Non-pigmented ciliary epithelial cell (primary cell): ENCODE measurements at places on chromosomes 2 and 18.

DNA sequence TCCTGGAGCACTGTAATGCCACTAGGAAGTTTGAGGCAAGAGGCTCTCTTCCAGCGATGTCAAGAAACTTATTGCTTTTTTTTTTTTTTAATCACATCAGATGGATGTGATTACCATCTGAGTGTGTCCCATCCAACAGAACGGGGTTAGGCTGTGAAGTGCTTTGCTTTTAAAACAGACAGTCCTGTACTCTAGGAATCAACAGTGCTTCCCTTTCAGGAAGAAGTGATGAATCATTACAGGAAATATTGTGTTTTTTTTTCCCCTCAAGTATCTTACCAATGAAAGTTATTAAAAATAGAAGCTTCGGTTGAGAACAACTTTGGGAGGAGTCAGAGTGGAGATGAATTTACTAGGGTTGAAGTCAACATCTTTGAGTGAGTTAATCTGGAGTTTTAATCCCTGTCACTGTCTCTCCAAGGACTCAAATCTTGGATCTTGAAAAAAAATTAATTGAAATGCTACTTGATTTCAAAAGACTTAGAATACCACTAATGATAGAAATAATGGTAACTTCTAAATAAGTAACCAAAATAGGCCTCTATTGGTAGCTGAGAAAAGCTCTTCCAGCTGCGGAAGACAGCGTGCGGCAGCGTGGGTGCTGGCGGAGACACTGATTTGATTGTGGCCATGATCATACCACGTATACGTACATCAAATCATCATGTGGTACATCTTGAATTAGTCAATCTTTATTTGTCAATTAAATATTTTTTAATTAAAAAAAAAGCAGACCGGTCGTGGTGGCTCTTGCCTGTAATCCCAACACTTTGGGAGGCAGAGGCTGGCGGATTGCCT lies 45.5 kb downstream of the GATA6 start:
- no peak for DNase-seq

GRCh38 chr2:199662255-199662654 lies 188.7 kb downstream of the FTCDNL1 start:
- no peak for DNase-seq

DNA sequence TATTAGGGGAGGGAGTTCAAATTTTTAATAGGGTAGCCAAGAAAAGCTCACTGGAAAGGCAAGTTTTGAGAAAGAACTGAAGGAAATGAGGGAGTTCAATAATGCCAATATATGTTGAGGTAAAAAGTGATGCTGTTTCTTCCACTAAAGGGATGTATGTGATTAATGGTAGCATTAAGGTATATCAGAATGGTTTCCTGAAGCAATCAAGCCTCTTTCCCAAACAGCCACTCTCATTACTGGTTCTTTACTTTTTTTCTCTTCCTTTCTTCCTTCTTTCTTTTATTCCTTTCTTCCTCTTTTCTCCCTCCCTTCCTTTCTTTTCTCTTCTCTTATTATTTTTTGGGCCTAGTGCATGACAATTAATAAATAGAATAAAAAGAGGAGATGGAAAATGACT lies 433.5 kb downstream of the SATB2 start:
- no peak for DNase-seq

DNA sequence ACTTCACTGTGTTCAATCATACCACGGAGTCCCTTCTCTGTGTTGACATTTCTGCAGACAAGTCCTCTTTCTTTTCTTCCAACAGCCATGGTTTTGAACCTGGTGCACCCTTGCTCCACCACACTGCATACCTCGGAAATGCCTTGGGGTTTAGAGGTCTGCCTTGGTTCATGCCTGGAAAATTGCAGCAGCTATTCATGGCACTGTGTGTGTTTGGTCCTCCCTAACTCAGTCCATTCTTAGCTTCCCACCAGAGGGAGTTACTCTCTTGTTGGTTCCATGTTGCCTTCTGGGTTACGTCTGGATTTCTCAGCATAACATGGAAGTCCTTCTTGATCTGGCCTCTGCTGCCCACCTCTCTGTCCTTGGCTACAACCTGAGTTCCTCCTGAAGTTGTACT lies 206.0 kb downstream of the FHOD3 start:
- no peak for DNase-seq

DNA sequence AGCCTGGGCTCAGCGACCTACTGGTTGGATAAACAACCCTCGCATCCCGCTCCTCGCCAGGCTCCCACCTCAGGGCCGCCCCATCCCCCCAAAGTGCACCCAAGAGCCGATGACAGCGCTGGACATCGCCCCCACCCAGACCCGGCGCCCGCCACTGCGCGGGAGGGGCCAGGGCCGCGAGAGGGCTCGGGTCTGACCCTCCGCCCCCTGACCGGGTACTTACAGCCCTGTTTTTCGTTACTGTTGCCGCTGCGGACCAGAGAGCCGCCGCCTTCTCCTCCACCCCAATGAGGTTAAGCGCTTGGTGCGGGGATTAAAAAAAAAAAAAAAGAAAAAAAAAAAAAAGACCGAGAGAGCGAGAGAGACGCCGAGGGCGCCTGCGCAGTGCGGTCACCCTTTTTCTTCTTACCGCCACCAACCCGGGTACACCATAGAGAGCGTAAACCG lies at the start of gene CLASP1:
TSS of gene CLASP1 (minus strand) at position 314 of the 447 bp plus-strand sequence. CDS start 43,567 bp downstream, outside the sequence.
- no peak for DNase-seq

- no peak for DNase-seq
These were observed 119.7 kb upstream of the ETAA1 start for GRCh38 chr2:67277450-67277849.

- peak; percentile 75 for DNase-seq
These were observed 332.9 kb downstream of the CDH2 start for GRCh38 chr18:27843783-27844777.

DNA sequence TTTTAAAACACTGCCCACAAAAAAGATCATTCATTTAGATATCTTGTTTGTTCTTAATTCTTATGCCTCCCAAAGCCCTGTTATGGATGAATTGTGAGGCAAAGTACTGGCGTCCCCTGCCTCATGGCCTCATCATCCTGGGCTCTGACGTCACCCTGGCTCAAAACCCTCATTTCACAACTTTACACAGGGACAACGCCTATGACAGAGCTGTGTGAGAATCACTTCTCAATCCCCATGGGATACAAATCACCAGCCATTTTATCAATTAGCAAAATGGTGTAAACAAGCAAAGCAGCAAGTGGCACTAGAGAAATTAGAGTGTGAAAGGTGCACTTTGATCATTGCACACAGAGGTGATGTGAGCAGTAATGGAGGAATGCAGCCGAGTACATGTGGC lies 16.6 kb downstream of the FHOD3 start:
- DNase-seq, result no peak

GRCh38 chr2:148110184-148110583 lies 89.3 kb downstream of the MBD5 start:
- DNase-seq, result no peak

DNA sequence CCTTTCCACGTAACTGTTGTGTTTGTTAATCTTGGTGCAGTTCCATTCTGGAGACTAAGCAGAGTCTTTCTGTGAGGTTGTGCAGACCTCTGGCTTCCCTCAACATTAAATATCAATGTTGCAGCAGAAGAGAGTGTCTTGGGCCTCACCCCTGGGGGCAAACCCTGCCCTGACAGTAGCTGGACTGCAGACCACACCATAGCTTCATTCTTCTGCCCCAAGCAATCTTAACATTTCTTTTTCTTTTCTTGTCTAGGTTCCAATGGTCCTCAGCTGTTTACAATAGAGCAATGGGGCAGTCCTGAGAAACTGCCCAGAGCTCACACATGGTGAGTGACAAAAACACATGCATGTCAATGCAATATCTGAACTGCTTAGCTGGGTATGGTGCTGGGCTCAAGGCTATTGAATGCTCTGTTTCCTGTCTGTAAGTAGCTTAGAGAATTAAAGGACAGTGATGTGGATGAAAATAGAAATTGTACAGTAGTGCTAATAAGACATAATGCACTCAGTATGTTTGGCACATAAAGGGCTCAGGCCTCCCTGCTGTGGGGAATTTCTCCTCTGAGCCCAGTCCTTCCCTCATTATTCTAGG lies 237.6 kb downstream of the ALPK2 start:
- DNase-seq, result no peak

- no peak for DNase-seq
These were observed 43.2 kb downstream of the PARD6G start for GRCh38 chr18:80204142-80204541.

DNA sequence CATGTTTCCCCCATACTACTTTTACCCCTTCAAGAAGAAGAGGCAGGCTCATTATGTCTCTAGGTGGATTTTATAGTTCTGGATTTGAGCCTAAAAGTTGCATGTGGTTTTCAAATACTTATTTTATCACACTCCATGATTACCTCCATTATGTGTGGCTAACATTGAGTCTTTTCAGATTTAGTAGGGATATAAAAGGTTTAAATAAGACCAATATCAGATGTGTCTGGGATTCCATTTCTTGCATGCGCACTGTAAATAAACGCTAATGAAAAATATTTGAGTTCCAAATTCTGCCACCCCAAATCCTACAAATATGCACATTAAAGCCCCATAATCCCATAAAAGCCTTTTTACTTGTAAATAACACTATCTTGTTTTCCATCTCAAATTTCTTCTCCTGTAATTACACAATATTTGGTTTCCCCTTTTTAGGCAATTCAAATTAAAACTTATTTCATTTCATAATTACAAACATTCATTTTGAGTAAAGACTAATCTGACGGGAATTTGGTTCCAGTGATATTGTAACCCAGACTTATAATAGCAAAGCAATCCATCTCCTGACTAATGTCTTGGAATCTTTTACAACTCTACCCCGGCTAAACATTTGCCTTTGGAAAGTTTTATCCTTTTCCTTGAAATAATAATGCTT lies 600.0 kb downstream of the SLC4A3 start:
- DNase-seq, result peak; percentile 62

- DNase-seq, result peak; percentile 79
These were observed 46.4 kb upstream of the SPP2 start for GRCh38 chr2:234003972-234004617.
